ENCODE measurements at places on chromosomes 3 and 15. TPM values are rescaled to one million over a fixed set of nuclear protein-coding genes. Genes with fewer than 3 reads are reported as not detected.

Gene HDDC3
- 12.9 TPM for total RNA-seq

GRCh38 chr15:31296646-31297574 lies 29.7 kb upstream of the KLF13 start:
- DNase-seq = no peak

- DNase-seq = peak; percentile 11
These were observed 201.1 kb downstream of the TLE3 start for GRCh38 chr15:69896606-69897005.

- DNase-seq = no peak
These were observed 14.0 kb upstream of the STAC start for GRCh38 chr3:36366308-36366707.

DNA sequence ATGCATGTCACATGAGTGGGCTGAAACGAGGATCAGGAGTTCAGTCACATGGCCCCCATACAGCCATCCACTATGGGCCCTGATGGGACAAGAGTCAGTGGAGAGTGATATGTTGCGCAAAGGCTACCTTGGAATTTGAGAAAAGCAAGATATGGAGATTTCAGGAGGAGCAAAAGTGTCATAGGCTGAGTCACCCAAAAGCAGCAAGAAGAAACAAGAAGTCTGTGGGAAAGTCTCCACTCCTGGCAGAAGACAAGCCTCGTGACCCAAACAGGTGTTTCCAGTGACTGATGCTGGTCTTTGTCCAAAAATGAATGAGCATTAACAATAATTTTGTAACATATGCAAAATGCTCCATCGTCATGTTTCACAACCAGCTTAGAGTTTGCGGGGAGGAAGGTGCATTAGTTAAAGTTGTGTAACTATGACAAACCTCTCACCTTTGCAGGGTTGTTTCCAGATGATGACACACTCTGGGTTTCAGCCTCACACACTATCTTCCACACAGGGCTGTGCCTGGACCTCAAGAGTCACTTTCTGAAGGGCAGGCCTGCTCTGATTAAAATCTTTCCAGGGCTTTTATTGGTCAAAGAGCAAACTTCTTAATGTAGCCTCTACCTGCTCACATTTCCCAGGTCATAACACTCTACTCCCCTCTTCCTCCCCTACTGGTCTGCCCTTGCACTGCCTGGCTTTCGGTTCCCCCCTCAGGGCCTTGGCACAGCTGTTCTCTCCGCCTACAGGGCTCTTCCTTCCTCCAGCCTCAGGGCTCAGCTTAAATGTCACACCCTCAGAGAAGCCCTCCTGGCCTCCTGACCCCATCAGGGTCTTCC lies 3.9 kb upstream of the DNASE1L3 start:
- no peak for DNase-seq

DNA sequence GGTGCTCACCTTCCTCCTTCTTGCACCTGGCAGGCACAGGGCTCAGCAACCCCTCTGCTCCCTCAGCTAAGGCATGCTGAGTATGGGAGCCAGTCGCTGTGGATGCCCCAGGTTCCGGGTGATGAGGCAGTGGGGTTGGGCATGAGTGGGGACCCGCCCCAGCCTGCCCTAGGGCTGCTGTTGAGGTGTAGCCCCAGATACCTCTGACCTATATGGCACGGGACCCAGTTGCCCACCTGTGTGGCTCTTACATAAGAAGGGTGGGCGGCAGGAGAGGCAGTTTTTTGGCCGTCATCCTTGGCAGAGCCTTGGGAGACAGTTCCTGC lies 21.0 kb downstream of the ACSBG1 start:
- DNase-seq = no peak

Gene AP2M1
- 364 TPM for total RNA-seq

Gene SLC15A2
- total RNA-seq = 0.18 TPM

GRCh38 chr15:58562135-58562534 lies 130.3 kb downstream of the LIPC start:
- DNase-seq = no peak

DNA sequence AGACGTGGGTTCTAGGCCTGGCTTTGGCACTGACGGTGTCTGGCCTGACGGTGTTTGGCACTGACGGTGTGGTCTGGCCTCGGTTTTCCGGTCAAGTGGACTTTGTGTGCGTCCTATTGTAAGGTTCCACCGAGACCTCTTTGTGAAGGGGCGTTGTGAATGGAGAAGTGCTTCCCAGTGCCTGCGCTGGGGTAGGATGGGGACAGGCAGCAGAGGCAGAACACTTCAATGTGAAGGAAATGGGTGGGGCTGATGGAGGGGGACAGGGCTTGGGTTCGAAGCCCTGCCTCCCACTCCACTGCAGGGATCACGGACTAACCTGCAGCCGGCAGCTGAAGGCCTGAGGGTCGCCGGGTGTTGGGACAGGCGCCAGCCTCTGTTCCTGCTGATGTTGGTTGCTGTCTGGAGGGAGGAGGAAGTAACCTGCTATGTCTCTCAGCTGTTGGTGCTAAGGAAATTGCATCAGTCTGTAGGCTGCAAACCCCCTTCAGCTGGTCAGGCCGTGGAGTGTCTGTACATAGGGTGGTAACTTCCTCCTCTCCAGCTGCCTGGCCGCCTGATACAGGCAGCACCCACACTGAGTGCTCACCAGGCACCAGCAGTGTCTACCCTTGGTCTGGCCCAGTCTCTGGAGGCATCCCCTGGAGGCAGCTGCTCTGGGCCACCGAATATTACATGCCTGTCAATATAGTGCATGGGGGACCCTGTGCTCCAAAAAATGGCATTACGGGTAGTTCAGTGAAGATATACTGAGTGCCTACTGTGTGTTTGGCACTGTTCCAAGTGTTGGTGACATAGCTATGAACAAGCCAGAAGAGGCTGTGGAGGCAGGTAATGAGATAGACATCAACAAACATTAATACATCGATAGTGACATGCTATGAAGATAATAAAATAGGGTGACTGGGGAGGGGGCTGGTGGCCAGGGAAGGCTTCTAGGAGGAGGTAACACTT lies 1.1 kb downstream of the TM6SF1 start:
- DNase-seq = peak; percentile 23

GRCh38 chr15:50500352-50500751 lies 46.1 kb downstream of the USP50 start:
- no peak for DNase-seq

GRCh38 chr3:12737833-12738232 lies 21.2 kb downstream of the TMEM40 start:
- DNase-seq = no peak

- DNase-seq = peak; percentile 76
These were observed 107.2 kb downstream of the PGPEP1L start for GRCh38 chr15:98900356-98900755.

DNA sequence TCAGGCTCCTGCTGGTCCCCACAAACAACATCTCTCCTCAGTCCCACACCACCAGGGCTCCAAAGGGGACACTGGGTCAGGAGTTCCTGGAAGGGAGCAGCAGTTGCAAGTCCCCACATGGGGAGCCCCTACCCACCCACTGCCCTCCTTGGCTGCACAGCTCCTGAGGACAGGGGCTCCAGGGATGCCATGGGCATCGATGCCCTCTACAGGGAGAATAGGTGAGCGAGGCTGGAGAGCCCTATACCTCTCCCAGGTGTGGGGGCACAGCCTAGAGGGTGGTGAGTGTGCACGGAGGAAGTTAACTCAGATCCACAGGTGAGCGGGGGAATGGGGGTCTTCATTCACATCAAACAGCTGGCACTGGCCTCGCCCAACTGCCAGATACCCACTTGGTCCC lies 141.2 kb upstream of the LINGO1 start:
- no peak for DNase-seq

Gene CHRD
- total RNA-seq = 4.6 TPM

GRCh38 chr15:88790486-88790885 lies 12.8 kb upstream of the ACAN start:
- no peak for DNase-seq

Gene RAD51
- total RNA-seq = 12.1 TPM

Gene TBL1XR1
- 73.2 TPM for total RNA-seq

DNA sequence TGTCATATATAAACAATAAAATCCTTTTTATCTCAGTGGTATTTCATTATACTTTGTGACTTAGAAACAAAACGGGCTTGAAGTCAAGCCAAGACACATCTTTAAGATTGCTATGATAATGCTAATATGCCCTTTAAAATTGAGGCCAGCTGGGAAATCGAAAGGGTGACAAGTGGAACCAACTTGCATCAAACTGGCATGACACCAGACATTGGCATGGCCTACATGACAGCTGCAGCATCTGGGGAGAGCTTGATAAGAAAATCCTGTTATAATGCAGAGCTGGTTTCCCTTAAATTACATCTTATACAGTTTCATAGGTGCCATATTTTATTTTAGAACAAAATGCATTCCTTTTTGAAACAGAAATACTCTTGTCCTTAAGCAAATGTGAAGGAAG lies 325.2 kb downstream of the ZBBX start:
- DNase-seq = no peak

Gene MAP1A
- total RNA-seq = 108 TPM

DNA sequence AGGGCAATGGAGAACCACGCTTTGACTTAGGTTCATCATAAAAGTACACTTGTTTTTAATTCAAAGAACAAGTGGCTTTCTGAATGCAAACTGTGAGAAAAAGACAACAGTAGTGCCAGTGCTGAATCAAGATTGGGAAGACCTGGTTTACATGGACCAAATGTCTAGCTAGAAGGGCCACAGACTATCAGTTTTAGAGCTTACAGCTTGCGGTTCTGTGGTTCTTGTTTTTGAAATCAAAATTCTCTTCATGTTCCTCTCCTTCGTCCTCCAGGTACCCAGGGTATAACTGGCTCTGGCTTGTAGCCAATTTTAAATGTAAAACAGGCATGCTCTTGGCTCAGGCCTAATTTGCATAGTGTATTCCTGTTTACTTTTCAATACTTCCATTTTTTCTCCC lies 124.6 kb downstream of the TGFBR2 start:
- no peak for DNase-seq

Gene CPA3
- total RNA-seq = 0.18 TPM

DNA sequence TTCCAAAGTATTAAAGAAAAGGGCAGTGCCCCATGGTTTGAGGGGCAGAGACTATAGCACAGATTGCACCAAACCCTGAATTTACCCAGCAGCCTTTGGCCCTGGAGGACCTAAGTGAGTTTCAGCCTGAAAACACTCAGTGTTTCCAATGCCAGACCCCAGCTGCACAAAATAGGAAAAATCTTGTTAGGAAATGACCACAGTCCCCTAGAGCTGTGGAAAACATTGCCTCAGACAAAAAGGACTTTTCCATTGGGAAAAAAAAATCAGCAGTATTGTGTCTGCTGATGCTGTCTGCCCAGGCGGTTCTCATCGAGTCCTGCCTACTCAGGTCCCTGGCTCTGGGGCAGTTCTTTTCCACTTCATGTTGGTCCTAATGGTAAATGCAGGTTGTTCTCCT lies 121.7 kb upstream of the DLG1 start:
- peak; percentile 9 for DNase-seq

Gene FSD2
- total RNA-seq = not detected

Gene CYP1A2
- total RNA-seq = not detected

Gene ITIH3
- under 0.01 TPM for total RNA-seq

Gene MEIS2
- 84.0 TPM for total RNA-seq

DNA sequence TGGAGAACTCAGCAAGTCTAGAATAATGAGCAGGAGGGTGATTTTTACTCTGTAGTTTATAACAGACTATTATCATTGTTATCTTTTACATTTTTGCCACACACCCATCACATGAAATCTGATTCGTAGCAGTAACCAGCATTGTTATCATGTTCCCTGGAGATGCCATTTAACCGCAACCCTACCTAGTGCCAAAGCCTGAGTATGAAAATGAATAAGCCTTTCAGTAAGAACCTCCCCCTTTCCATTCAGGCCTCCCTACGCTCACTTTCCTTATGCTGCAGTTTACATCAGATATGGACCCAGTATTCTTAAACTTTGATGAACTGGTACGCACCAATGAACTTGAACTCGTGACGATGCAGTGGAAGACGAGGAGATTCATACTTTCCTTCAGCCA lies 158.7 kb upstream of the SPRED1 start:
- peak; percentile 50 for DNase-seq

GRCh38 chr3:66138336-66139313 lies 82.2 kb upstream of the SLC25A26 start:
- DNase-seq = peak; percentile 81

- no peak for DNase-seq
These were observed 203.8 kb downstream of the TPRG1 start for GRCh38 chr3:189375532-189375931.

DNA sequence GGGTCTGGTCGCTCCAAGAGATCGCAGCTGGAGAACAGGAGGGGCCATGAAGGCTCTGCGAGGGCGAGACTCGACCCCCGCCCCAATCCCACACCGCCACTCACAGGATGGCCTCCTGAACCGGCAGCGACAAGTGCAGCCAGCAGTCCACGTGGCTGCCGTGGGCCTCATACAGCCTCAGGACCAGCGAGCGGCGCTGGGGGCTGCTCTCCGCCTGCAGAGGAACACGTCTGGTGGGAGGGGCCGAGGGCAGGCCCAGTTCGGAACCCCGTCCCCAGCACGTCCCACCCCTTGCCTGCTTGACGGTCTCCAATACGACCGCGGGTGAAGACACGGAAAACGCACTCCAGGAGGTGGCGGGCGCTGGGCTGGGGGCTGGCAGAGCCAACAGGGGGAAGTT lies 9.2 kb downstream of the NEIL1 start:
- DNase-seq = no peak

- DNase-seq = peak; percentile 50
These were observed 483 bp downstream of the VPS13C start for GRCh38 chr15:62059816-62060112.

DNA sequence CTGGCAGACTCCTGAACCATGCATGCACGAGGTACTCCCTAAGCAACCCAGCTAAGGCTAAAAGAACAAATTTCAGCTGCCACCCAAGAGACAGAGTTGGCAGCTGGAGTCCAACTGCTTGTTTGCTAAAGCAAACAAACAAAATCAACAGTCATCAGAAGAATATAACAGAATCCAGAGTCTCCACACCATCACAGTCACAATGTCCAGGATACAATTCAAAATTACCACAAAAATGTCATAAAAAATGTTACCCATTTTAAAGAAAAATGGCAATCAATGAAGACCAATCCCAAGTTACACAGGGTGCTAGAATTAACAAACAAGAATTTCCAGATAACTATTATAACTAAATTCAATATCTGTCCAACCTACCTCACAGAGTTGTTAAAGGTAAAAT lies 42.9 kb downstream of the RFTN1 start:
- no peak for DNase-seq

- peak; percentile 68 for DNase-seq
These were observed 353.9 kb upstream of the LMCD1 start for GRCh38 chr3:8147711-8148110.

Gene THBS1
- 141 TPM for total RNA-seq

DNA sequence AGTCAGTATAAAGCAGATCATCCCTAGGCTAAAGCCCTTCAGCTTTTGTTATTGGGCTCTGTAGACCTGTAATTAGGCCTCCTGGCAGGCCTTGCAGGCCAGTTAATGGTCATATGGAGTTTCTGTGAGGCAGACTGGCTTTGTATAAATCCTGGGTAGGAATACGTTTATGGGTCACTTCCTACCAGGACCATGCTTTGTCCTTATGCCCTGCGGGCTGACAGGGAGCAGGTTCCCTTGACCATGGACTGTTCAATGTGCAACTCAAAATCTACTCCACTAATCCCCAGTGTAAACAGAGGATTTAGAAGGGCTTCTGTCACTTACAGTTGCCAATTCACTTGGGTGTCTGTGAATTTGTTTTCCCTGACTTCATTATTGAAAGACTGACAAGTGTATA lies 202.7 kb upstream of the MLF1 start:
- no peak for DNase-seq

Gene DPPA4
- total RNA-seq = not detected

GRCh38 chr3:45333549-45333948 lies 54.8 kb upstream of the LARS2 start:
- peak; percentile 11 for DNase-seq

- DNase-seq = peak; percentile 6
These were observed 79.3 kb downstream of the DNAH12 start for GRCh38 chr3:57464801-57465200.

Measured in fibroblast of the aortic adventitia (primary cell).